Daoy (cell line): ENCODE measurements at places on chromosomes 16 and 17. TPM values are rescaled to one million over a fixed set of nuclear protein-coding genes. Genes with fewer than 3 reads are reported as not detected.

Gene ANKRD40CL
- not detected in 2 replicates for total RNA-seq

Gene KRTAP2-3
- total RNA-seq, result not detected in 2 replicates

Gene GJD3
- not detected in 2 replicates for total RNA-seq

Gene COTL1
- 128 and 165 TPM in 2 replicates for total RNA-seq

Gene TAT
- total RNA-seq, result not detected in 2 replicates

Gene HOXB7
- total RNA-seq, result 10.6 and 13.2 TPM in 2 replicates

DNA sequence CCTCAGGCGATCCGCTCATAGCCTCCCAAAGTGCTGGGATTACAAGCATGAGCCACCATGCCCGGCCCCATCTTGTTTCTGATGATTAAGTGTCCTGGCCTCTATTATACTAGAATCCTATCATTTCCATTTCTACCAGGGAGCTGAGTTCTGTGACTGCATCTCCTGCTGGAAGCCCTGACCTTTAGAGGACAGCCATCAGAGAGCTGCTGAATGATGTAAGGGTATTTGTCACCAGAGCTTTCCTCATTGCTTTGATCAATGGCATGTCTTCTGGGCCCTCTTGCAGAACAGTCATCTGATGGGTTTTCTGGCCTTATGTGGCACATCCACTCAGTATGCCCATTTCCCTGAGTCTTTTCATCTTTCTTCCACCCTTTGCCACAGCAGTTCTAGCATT is 39.9 kb downstream of the PSMD12 start:
- no peak for DNase-seq

- no peak for DNase-seq
Observed at GRCh38 chr16:1526608-1527555, 6.6 kb upstream of the TMEM204 start.

DNA sequence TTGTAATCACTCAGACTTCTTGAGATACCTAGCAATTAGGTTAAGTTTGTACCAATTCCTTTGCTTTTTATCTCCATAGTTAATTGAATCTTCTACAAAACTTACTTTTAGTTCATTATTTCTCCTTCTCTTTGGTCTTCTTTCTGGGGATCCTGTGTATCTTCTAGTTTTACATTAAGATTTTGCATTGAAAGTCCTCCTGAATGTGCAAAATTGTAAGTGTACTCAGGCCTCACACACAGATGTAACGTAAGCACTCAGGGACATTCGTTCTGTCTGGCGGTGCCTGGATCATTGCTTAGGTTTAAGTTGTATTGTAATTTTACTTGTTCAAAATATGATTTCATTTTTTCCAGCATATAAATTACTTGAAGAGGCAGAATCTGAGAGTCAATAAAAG is 222.6 kb upstream of the CPHXL start:
- no peak for DNase-seq

- no peak for DNase-seq
Observed at GRCh38 chr16:2235695-2236336, 428 bp upstream of the DNASE1L2 start.

GRCh38 chr16:57391300-57391699 is 13.3 kb upstream of the CCL17 start:
- no peak for DNase-seq

GRCh38 chr17:38798614-38799500 is 499 bp downstream of the PIP4K2B start:
- peak; percentile 50 for DNase-seq
